Psoas muscle (tissue), 8 donors: ENCODE measurements at places on chromosomes 2 and 18.

DNA sequence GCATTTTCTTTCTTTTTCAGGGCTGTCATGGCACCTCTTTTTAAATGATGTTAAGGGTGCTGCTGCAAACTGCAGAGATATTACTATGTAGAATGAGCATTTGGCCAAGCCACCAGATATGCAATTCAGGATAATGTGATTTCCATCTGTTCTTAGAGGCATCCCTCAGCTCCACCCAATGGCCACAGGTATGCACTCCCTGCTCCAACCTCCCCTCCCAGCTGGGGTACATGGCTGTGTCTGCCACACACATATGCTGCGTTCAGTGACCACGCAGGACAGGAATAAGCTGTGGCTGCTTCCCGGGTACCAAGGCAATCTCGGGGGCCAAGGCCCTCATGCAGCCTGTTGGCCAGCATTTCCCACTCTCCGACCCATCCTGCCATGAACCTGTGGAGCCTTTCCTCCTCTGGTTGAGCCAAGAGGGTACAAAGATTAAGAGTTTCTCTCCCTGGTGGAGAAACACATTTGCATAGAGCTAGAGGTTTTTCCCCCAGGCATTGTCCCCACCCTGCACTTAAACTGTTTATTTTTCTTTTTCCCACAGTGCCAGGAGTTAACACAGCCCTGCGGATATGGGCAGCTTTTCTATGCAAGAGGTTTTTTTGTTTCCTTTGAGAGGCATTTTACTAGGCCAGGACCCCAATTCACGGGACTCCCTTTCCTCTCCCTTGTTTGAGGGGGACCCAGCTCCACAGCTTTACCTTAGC lies 147.0 kb downstream of the GCA start:
- no peak for DNase-seq

- DNase-seq = peak; percentile 52
Observed at GRCh38 chr18:79480171-79481045, 84.7 kb downstream of the NFATC1 start.

- no peak for DNase-seq
Observed at GRCh38 chr2:84247532-84247931, 211.5 kb downstream of the SUCLG1 start.

DNA sequence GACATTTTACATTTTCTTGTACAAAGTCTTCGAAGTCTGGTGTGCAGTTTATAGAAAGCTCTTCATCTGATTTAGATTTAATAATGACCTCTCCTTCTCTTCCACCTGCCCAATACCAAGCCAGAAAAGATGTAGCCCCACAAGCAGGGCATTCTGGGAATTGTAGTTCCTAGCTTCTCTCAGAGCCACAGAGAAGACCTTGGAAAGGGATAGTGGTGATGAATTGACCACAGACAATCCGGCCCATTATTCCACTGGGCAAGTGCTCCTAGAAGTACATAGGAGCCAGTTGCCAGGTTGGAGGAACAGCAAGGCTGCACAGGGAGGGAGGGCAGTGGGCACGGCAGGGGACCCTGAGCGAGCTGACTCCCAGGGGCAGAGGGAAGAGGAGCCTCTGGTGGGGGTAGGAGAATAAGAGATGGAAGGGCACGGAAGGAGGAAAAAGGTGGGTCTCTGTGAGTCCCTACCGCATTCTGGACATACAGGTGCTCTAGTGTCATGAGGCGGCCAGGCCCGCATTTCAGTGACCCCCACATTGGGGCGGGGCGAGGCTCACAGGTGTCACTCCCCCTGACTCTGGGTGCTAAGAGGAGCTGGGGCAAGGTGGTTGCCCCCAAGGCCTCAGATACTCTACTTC lies 152.5 kb upstream of the HAAO start:
- DNase-seq = no peak

GRCh38 chr2:71865391-71865965 lies 282.2 kb downstream of the CYP26B1 start:
- no peak for DNase-seq

DNA sequence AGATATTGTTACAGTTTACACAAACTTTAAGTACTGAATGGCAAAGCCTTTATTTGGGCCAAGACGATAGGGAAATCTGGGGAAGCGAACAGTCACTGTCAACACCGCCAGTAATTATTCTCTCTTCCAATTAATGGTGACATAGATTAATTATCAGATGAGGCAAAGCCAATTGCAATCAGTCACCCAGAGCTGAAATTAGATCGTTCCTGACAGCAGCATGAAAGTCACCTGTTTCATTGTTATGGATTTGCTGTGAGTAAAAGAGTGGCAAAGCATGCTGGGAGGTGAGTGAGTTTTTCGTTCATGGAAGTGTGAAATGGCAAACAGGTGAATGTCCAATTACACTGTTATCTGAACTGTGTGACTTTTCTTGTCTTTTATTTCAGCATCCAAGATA lies 164.8 kb upstream of the KLHL14 start:
- no peak for DNase-seq

DNA sequence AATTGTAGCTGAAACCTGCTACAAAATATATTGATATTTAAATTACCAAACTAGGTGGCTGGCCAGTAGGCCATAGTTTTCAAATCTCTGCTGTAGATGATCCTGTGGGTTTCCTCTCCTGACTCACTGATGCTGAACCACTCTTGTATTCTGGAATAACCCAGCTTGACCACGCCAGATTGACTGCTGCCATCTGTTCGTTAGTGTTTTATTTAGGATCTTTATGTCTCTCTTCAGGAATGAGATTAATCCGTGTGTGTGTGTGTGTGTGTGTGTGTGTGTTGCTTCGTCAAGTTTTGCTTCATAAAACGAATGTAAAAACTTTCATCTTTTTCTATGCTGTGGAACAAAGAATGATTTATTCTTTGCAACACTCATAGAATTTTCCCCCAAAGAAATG lies 187.1 kb downstream of the DYSF start:
- no peak for DNase-seq

GRCh38 chr2:128408349-128409305 lies 90.0 kb upstream of the HS6ST1 start:
- peak; percentile 43 for DNase-seq

GRCh38 chr2:57443086-57443485 lies 603.5 kb upstream of the VRK2 start:
- no peak for DNase-seq

DNA sequence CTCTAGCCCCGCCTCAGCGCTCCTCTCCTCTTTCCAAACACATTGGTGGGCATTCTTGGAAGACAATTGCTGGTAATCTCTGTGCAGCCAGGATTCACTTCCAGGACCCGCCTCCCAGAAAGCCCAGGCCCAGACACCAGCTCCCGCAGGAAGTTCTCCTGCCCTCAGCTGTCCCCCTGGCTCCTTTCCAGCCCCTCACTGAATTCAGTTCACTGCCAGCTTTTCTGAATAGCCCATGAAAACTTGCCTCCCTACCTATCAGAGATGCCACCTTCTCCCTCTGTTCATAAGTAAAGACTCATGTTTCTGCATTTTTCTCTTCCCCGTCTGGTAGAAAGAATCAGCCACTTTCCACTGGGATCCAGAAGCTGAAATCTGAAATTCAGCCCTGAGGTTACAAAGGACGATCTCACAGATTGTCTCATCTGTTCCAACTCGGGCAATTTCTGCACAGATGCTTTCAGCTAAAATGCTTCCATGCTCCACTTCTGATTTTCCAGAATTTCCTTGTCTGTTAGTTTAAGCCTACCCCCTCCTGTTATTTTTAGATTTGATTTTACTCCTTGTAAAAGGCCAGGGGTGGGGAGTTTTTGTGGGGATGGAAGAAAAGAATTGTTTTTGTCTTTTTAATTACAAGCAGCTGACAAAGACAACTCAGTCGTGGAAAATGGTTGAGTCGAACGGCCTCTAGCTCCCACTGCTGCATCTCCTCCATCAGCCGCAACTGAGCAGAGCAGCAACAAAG lies 98.1 kb downstream of the SP3 start:
- peak; percentile 31 for DNase-seq

- no peak for DNase-seq
Observed at GRCh38 chr2:238060096-238060541, 682 bp upstream of the SCLY start.

- DNase-seq = no peak
Observed at GRCh38 chr18:66761166-66761565, 157.3 kb upstream of the CDH19 start.

DNA sequence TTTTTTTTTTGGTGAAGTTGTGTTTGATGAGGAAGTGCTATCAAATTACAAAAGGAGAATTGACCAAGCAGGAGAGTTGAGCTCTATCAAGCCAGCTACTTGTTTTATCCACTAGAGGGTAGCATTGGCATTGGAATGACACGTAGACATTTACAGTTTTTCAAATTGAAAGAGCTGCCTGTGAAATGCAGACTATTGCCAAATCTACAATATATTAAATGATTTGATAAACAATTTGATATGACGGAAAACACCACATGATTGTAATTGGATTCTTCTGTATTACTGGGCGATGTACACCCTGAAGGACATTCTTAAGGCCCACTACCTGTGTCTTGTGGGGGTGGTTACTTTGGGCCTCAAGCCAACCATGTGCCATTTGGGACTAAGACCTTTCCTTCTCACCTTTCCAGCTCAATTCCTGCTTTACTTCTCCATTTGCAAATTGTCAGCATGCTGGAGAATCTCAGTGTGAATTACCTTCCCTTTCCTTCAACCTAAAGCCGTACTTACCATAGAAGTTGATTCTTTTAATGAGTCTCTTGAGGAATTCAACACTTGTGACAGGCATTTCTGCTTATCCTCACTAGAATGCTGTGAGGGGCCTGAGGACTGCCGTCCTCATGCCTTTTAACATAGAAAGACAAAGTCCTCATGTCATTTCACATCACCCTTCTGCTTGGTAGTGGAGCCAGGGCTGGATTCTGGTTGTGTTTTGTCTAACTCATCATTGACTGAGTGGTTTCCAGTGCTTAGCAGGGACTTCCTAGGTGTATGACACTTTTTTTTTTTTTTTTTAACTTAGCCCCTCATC lies 134.8 kb upstream of the THUMPD2 start:
- DNase-seq = no peak

- no peak for DNase-seq
Observed at GRCh38 chr18:75247611-75248421, 37.2 kb downstream of the TSHZ1 start.

DNA sequence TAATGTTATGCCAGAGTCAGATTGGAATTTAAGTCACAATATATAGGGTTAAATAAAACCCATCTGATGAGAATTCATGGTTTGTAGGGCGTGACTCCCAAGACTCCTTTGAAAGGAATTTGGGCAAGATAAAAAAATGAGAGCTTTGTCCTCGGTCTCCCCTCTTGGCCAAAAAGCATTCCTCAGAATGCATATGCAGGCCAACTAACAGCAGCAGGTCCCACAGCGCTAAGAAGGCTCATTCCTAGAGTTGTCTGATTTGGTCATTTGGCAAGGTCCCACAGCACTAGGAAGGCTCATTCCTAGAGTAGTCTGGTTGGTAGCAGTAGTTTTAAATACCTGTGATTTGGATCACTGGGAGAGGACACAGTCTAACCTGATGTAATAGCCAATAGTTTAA lies 106.3 kb upstream of the B3GNT2 start:
- DNase-seq = no peak

DNA sequence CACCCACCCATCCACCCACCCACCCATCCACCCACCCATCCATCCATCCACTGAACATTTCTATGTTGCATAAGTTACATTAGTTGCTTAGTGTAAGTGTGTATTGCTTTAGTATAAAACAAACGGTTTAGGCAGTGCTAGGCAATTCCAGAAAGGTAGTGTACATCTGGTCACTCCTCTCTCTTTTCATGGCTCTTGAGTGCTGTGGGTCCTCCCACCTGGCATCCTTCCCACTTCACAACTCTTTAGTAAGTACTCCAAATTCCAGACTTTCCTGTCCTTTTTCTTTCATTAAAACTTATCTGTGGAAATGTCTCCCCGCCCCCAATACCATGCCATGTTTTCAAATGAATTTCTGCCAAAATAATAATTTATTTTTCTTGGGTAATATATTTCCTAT lies 122.5 kb downstream of the PLEKHM3 start:
- no peak for DNase-seq

DNA sequence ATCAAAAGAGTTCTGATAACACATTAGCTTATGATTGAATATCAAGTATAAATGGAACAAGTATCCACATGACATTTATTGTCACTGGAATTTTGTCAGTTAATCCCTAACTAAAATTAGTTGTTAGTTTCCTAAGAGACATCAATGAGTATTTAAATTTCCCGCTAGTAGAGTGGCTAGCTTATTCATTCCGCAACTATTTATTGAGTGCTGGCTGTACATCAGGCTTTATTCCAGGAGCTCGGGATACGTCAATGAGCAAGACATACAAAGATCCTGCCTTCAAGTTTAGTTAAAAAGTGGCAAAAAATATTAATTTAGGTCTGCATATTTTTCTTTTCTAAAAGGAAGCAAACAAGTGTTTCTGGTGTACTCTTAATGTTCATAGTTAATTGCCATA lies 59.3 kb downstream of the PRKRA start:
- no peak for DNase-seq

DNA sequence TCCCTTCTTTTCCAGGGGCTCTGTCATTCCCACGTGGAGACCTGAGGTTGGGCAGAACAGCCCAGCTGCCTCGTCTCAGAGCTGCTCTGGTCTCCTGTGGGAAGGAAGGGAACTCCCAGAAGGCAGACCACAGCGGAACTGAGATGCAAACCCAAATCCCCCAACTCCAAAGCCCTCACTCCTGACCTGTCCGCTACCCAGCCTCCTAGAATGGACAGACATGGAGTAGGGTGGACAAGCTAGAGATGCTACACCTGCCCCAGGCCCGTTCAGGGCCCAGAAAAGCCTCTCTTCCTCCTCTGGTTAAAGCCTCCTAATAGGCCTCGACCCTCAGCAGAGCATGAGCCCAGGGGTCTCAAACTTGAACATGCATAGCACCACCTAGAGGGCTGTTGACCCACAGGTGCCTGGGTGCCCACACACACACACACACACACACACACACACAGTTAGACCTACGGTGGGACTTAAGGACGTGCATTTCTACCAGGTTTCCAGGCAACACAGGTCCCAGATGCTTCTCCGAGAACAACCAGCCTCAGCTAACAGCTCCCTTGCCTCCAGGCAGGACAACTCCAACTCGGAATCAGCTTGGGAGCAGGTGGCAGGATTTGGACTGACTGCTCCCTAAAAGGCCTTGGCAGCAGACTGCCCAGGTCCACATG lies 93.5 kb downstream of the TNS1 start:
- peak; percentile 35 for DNase-seq

DNA sequence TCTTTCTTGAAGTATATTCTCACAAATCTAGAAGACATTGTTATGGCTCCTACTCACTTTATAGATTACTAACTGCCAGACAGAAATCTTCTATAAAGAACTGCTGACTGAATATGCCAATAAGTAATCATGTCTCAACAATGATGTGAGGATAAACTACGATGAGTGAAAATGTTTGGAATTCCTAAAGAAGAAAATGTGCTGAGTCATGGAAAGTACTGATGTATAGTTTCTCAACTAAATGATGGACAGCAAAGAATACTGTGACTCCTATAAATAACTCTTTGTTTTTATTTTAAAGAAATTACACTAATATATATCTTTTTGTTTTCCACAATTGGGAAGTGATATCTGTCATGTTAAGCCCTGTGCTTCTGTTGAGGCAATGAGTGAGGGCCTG lies 232.9 kb downstream of the LNPK start:
- no peak for DNase-seq

- no peak for DNase-seq
Observed at GRCh38 chr18:59047321-59048047, 92.2 kb upstream of the SEC11C start.
